NCI-H226 (cell line): ENCODE measurements at places on chromosomes 6 and 20.

DNA sequence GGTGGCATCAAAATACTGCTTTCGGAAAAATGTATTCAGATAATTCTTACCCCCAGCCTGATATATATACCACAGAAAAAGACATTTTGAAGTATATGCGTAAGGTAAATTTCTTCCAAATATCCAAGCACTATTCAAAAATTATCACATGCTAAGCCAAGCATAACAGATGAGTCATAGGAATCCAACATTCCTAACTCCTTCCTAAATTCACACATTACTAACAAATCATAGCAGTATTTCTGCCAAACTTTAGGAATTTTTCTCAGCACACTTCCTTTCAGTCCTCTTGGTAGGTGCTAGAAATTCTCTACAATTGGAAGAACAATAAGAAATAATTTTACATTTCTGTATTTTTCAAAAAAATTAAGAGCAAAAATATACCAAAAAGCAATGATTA lies 417.5 kb downstream of the EYS start:
- DNase-seq = peak; percentile 78

- no peak for DNase-seq
These were observed 247.9 kb upstream of the RAB32 start for GRCh38 chr6:146295695-146296094.

- DNase-seq = no peak
These were observed 42.4 kb downstream of the FGD2 start for GRCh38 chr6:37047689-37048402.

DNA sequence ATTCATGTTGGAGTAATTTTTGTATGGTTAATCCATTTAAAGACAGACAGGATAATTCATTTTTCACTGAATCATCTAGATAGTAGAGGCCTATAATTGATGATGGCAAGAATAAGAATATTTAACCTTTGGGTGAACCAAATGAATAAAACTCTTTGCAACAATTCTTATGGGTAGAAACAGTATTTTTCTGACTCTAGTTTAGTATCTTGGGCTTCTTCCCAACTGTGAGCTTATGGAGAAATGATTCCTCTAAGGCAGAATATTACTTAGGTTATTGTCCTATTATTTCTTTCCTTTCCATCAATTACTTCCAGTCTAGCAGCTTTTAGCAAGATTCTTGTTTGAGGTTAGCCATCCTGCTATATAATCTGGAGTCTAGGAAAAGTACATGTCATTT lies 734.9 kb upstream of the FLRT3 start:
- no peak for DNase-seq

DNA sequence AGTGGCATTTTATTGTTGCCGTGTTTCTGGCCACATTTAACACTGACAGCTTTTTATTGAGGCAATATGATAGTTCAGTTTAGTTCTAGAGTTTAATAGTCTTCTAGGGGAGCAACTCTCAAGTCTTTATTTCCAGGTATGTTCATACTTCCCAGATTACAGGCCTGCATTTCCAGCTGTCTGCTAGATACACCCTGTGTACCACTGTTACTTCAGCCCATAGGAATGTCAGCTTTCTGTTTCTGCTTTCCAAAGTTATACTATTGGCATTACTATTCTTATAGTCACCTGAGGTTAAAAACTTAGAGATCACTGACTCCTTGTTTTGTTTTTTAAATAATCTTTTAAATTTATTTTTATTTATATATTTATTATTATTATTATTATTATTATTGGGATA lies 7.6 kb downstream of the ZNF451 start:
- DNase-seq = peak; percentile 24

DNA sequence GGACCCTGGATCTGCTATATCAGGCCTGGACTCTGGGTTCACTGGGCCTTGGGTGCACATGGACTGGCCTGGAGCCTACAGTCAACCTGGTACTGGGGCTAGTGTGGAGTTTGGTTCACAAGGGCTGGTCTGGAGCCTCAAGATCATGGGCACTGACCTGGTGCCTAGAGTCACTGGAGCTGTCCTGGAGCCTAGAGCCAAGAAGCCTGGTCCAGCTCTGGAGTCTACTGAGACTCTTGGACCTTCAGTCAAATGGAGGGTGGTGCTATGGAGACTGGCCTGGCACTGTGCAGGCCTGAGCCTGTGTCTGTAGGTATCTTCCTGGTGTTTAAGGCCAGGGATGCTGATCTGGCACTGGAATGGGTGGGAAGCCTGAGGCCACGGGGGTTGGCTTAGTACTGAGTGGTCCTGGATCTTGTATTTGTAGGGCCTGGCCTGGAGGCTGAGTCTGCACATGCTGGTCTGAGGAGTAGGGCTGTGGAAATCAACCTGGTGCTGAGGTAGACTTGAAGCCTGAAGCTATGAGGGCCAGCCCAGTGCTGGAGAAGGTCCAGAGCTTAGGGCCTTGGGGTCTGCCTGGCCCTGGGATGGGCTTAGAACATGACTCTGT lies 16.5 kb upstream of the WFDC9 start:
- DNase-seq = no peak

DNA sequence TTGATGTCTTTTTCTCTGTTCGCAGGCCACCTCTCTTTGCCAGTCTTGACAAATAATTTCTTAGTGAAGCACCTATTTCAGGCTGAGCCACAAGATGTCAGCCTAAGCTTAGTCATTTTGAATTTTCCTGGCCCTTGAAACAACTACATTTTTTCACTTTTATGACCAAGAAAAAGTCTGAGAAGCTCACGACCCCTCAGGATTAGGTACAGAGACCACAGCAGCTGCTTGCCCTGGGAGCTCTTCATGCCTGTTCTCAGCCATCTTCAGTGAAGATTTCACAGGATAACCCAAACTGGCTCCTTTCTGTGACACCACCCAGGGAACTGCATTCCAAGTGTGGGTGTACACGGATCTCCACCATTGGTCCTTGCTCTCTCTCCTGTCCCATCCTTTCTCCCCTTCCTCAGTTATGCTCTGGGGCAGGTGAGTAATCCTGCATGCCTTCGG lies 38.4 kb upstream of the SPTLC3 start:
- DNase-seq = no peak

GRCh38 chr6:135759831-135760230 lies 91.7 kb upstream of the PDE7B start:
- DNase-seq = no peak

- DNase-seq = no peak
These were observed 3.8 kb upstream of the FKBP1A start for GRCh38 chr20:1396702-1397101.

DNA sequence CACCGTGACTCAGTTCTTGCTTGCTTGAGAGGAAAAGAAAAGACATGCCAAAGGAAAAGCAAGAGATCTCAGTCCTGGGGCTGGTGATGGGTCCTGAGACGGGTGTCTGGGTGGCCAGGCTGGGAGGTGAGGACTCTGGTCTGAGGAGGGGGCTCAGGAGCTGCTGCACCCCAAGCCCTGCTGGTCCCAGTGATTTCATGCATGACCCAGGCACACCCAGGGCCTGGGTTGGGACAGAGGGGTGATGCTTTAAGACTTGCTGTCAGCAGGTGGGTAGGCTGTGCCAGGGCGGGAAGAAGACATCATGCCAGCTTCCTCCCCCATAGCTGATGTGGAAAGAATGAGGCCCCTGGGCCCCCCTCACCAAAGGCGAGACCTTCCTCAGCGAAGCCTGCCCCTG lies 65.1 kb upstream of the PMEPA1 start:
- no peak for DNase-seq

DNA sequence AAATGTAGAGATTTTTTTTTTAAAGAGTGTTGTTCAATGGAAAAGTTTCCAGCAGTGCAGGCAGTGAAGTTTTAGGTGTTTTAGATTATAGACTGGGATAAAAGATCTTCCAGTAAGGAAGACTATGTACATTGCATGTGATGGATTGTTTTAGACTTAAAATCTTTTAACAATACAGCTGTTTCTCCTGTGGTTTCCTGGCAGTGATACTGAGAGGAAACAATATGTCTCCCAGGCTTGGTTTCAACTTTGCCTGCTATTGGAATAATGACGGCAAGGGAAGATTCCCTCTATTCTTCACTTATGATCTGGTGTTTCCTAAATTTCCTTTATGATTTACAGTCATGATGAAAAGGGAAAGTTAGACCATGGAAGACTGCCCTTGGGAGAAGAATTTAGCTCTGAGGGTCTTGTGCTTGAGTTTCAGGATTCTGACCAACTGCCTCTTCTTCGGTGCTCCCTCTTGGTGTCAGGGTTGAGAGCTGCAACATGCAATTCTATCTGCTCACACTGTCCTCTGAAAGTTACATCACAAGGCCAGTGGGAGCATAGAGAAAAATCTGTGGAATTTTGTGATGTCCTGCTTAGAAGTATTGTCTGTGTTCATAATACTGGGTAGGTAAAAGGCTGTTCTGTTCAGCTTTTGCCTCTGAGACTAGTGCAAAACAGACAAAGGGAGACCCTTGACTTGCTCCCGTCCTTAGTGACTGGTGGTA lies 262.8 kb upstream of the MAN1A1 start:
- no peak for DNase-seq

GRCh38 chr6:118523216-118523615 lies 24.9 kb upstream of the PLN start:
- no peak for DNase-seq

DNA sequence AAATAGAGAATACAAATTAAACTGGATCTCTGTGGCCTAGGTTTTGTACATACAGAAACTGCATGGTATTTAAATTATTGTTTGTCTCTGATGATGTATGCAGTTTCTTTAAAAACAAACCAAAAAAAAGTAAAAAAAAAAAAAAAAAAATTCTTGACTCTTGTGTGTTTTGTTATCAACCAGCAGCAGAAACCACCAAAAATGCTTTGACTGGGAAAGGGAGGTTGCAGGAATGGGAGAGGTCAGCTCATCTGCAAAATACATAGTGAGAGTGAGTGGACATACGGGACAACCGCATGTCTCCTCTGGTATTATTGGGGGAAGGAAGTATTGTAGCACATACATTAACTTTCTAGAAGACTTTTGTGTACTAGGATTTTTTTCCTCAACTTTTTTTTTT lies 38.0 kb downstream of the TBC1D7 start:
- DNase-seq = no peak

DNA sequence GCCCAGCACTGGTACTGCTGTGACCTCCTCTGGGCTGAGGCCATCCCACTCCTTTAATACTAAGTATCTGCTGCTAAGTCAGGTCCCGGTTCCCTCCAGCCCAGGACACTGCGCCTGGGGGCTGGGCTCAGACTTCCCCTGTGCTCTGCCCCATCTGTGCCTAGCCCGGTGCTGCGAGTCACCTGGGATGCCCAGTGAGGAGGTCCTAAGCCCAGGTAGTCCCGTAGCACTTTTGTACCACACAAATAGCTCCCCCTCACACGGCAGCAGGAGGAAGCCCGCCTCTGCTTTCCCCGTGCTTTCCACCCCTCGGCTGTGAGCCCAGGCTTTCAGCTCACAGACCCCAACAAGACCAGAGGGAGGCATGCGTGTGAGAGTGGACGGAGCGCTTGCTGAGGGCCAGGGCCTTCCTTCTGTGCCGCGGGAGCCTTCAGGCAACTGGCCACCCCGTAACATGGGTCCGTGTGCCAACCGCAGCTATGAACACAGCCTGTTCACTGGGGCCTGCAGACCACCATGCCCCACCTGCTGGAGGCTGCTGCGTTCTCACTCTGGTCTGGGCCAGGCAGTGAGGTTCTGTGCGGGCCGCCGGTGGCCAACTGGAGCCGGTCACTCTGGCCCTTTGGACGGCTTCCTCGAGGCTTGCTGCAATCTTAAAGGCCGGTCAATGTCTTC lies 79.9 kb upstream of the MPC1 start:
- no peak for DNase-seq

DNA sequence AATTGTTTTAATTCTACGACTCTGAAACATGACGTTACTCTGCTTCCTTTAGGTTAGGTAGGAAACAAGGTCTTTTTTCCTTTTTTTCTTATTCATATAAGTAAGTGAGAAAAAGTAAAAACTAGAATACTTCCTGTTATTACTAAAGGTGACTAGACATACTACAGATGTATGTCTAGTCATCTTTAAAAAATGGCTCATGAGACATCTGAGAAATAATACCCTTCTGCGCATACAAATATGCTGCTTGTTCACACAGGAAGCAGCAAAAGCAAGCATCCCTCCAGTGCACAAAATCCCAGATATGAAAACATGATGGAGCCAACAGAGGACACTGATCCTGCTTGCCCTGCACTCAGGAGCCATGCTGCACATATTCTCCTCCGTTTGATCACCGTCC lies 699.1 kb downstream of the EPM2A start:
- DNase-seq = peak; percentile 13

DNA sequence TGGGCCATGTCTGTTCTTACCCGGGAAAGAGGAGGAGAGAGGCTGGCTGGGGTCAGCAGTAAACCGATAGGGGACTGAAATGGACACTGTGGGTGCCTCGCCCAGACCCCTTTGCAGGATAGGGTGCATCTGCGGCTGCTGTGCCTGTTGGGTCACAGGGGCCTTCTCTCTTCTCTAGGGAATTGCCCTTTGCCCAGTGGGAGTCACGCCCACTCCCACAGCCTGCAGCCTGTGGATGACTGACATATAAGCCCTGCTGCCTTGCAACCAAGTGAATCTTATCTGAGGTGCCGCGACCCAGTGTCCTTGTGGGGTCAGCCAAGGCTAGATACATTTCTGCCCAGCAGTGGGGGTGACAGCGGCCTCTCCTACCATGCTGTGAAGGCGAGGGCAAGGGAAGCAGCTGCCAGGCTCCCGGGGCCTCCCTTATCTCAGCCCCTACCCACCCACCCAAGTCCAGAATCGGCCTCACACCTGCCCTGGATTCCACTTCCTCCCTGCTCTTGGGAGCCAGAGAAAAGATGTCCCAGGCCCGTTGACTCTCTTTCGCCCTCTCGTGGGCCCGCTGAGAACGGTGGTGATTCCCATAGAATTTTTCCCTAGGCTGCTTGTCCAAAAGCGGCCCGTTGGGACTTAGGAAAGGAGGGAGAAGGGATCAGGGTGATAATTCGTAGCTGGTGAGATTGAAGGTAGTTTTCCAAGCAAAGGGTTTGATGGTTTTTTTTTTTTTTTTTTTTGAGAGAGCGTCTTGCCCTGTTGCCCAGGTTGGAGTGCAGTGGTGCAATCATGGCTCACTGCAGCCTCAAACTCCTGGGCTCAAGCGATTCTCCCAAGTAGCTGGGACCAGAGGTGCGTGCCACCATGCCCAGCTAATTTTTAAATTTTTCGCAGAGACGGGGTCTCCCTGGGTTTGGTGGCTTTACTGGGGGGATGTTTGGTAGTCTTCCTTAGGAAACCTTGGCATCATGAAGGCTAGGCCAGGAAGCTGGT lies 76.4 kb upstream of the RNF24 start:
- peak; percentile 28 for DNase-seq

- DNase-seq = peak; percentile 57
These were observed 130.4 kb upstream of the QKI start for GRCh38 chr6:163284151-163284550.

DNA sequence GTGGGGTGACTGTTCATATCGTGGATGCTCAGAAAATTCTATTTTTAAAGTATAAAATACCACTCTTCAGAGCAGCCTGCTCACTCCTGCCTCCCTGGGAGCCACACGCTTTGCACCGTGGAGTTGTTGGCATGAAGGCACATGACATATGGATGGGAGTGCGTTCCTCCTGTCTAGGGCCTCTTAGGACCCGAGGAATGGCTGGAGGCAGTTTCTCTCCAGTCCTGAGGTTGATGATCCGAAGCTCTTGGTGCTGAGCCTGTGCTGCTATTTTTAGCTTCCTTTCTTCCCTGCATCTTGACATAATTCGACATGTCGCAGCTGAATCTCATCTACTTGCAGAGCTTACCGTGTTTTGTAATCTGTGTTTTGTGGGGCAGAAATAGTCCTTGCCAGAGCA lies 73.9 kb downstream of the PHACTR3 start:
- DNase-seq = no peak

- no peak for DNase-seq
These were observed 69.7 kb downstream of the EPB41L2 start for GRCh38 chr6:130993292-130993765.

- no peak for DNase-seq
These were observed 43.1 kb downstream of the DSTN start for GRCh38 chr20:17612992-17613327.
